ENCODE measurements at places on chromosomes 12 and 14.
A peak's percentile ranks its signal among the peaks of the same experiment; 100 is the strongest.

DNA sequence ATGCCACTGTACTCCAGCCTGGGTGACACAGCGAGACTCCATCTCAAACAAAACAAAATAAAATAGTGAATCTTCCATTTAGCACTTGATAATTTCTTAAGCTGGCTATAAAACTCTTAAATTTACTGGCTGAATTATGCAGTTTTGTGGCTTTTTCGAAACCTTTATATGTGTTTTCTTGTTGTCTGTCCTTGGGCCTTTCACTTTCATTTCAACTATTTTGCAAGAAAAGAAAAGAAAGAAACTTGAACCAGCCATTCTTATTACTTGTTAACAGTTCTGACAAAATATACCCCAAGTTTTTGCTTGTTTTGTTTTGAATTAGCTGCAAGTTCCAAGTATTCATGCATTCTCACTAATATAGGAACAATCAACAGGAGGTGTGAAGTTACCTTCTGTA, 42.8 kb downstream of the PRICKLE1 start:
- no peak for DNase-seq

DNA sequence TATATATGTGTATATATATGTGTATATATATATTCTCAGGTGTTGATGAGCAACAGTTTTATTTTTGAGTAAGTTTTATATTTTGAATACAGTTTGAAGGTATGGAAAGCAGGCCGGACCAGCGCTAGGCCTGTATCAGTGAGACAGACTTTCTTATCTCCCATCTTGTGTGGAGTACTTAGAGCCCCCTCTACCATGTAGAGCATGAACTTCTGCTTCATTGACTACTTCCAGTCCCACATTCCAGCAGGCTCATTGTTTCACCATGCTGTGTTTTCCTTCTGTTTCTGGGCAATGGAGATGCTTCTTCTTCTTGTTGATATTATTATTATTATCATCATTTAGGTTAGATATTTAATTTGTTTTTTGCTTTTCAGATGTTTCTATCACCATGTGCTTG, 76.4 kb downstream of the SLC16A7 start:
- no peak for DNase-seq

DNA sequence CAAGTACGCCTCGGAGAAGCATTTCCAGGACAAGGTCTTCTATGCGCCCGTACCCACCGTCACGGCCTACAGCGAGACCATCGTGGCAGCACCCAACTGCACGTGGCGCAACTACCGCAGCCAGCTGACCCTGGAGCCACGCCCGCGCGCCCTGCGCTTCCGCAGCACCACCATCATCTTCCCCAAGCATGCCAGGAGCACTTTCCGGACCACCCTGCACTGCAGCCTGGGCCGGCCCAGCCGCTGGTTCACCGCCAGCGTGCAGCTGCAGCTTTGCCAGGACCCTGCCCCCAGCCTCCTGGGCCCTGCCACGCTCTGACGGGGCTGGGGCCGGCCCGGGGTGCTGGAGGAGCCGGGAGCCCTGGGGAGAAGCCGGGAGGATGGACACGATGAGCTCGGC, 19.3 kb downstream of the RFLNA start:
- no peak for DNase-seq

- no peak for DNase-seq
Measured at GRCh38 chr12:43362910-43363694, 188.9 kb downstream of the ADAMTS20 start.

DNA sequence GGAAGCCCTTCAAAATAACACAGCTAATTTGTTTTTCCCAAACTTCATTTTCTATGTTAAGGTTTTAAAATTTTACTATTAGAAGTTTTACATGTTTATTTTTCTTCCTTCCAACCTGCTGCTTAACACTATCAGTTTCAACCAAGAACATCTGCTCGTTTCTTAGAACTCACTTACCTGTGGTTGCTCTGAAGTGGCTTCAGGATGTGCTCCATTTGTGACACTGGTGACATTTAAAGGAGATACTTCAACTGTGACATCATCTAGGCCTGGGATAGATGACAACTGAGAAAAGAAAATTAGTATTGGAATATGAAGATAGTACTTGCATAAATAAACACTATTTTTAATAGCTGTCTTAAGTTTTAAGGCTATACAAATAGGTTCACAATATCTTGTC, 17.9 kb downstream of the WASHC3 start:
- no peak for DNase-seq

DNA sequence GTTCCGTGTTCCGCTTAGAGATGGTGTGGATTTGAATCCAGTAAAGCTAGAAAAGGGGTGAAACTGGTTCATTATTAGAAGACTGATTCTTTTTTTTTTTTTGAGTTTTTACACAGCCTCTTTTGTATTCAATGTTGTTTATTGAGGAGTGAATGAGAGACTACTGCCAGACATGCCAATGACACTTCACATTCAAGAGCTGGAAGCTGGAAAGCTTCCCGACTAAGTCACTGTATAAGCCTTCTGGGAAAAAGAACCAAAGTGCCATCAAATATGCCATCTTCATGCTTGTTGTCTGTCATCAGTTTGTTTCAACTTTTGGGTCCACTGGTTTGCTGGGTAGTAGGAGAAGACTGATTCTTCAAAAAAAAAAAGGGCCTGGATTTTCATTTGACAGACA, 164.8 kb downstream of the ATP23 start:
- no peak for DNase-seq

DNA sequence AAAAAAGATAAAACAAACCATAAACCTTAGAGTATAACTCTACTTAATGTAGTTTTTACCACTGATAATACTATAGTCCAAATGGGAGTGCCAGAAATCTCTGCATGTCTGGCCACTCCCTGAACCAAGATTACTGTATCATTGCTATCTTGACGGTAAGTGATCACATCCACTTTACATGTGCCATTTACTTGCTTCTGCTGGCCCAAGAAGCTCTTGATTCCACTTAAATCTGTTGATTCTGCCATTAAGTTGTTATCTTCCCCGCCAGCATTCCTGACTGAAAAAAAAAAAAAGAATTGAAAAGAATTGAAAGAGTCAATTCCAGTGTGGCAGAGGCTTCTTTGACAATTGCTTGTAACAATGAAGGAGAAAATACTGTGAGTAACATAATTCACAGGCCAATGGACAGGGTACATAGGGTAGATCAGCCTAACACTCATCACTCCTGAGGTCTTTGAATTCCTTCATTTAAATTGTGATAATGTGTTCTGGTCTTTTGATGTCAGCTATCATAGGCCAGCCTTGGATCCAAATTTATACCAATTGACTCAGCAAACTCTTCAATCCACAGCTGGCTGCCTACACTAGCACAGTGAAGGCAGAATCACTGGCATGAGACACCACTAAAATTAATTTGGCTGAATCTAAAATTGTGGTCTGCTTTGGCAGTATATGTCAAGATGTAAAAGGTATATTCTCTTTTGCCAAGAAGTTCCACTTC, 665.2 kb upstream of the FLRT2 start:
- DNase-seq: no peak

DNA sequence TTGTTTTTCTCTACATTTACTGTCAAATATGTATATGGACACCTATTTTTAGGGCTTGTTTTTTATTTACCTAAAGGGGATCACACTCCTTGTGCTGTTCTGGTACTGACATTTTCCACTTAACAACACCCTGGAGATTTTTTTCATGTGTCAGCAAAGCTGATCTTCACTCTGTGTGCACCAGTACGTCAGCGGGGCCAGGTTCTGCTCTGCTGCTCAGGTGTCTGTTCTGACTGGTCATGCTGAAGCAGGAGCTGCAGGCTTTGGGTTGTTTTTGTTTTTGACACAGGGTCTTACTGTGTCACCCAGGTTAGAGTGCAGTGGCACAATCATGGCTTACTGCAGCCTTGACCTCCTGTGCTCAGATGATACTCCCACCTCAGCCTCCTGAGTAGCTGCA, 81.9 kb upstream of the CCND2 start:
- no peak for DNase-seq

GRCh38 chr14:50037240-50037639, 79.1 kb downstream of the VCPKMT start:
- no peak for DNase-seq

GRCh38 chr12:9961106-9961505, 10.1 kb upstream of the CLEC12A start:
- no peak for DNase-seq

GRCh38 chr12:1929985-1930802, 11.7 kb upstream of the CACNA2D4 start:
- DNase-seq: peak; percentile 47

DNA sequence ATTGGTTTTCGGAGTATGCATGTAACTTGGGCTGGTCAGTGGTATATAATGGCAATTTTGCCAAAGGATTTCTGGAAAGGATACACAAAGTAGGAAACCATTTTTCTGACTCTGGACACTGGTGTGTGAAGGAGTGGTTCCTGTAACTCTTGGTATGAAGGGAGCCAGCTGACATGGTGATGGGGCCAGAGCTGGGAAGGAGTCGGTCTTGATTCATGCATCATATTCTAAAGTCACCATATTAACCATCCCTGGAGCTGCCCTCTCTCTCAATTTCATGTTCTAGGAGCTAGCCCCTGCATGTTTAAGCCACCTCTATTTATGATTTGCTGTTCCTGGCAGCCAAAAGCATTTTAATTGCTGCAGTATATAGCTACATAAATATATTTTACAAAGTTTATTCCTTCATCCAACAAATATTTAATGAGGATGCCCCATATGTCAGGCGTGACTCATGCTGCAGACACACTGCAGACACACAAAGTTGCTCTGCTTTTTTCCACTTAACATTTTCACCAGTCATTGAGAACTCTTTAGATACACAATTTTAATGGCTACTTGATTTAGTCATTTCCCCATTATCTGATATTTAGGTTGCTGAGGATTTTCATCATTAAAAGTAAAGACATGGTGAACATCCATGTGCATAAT, 78.7 kb upstream of the PSMC1 start:
- no peak for DNase-seq

DNA sequence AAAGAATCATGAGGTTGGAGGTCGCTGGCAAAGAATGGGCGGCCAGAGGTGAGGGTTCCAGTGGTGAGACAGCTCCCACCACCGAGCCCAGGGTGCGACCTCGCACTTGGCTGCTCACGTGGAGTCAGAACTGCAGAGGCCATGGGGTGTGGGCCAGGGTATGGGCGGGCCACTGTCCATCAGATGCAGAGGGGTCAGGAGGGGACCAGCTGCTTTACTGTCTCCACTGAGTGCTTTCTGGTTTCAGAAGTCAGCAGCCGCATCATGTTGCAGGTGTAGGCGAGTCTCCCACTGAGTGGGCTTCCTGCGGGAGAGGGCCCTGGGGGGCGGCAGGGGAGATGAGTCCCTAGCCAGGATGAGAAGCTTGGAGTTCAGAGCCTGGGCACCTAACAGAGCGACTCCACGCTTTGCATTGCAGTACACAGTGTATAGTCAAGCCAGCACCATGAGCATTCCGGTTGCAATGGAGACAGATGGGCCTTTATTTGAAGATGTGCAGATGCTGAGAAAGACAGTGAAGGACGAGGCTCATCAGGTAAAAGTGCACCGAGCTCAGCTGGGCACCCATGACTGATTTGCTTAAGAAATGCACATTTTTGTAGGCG, 46.9 kb upstream of the DYNC1H1 start:
- DNase-seq: no peak

- DNase-seq: no peak
Measured at GRCh38 chr14:68569970-68570409, 222.9 kb downstream of the ZFP36L1 start.

DNA sequence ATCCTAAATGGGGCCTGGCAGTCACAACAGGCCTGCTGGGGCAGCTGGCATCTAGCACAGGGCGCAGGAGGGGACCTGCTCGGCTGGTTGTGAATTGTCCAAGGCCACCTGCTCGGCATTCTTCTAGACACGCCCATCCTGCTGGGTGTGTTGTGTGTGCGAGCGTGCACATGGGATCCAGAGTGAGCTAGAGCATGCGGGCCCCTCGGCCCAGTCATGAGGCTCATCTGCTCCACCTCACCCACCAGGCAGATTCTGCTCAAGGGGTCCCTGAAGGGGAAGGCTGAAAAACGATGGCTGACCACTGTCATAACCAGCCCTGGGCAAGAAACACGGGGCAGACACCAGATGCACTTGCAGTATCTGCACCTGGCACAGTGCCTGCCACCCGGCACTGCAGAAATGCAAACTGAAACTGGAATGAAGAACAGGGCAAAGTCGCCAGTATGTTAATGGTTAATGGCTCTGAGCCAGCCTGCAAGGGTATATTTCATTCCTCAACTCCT, 31.8 kb downstream of the MAX start:
- DNase-seq: no peak

DNA sequence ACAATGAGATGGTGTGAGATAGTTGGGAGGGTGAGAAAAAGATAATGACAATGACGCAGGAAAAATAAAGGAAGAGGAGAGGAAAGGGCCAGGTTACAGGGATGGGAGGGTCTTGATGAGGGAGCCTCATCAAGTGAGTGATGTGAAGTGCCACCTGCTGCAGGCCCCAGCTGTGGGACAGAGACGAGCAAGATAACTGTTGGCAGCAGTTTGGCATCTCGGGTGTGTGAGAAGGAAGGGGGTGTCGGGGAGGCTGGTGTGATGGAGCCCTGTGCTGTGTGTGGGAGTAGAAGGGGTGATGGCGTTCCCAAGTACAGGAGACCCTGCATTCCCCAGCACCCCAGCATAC, 11.4 kb upstream of the TAC3 start:
- DNase-seq: no peak

DNA sequence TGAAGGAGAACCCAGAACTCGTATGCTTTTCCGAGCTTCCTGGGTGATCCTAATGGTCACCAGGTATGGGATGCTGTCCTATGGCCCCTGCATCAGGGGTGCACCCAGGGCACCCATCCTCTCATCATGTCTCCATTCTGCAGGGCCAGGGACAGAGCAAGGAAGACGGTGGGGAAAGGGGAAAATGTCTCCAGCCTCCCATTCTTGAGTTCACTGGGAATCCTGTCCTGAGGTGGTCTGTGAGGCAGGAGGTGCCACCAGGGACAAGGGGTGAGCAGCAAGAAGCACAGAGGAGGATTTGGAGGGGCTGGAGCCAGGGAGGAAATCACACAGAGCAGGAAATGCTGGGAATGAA, 14.9 kb upstream of the SLC6A12 start:
- DNase-seq: peak; percentile 38

DNA sequence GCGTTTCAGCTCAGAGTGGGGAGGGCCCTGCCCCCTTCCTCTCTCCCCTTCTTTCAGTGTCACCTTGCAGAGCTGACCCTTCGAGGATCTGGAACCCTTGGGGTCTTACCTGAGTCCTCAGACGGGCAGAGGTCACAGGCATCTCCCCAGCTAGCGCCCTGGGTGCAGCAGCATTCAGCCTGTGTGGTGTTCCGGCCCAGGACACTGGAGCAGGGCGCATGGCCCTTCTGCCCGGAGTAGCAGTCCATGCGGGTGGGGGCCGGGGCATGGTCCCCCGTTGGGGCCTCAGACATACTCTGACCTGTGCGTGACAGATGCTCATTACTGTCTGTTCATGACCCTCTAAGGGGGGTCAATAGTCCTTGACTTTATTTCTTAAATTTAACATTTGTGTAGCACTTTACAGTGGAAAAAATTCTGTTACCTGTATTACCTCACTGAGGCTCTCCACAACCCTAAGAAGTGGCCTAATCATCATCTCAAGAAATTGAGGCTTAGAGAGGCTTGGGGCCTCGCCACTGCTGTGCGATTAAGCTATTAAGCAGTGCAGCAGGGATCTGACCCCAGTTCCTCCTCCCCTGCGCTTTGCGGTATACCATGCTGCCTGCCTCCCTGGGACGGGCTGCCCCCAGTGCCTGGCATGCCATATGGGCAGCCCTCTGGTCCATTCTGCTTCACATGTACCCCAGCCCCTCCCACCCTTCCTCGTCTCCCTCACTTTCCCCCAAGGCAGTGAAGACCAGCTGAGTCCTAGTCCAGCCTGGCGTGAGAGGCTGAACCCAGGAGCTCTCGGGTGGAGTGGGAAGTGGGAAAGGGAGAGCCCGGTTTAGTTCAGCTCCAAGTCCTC, 11.5 kb downstream of the ISCA2 start:
- DNase-seq: no peak

- DNase-seq: no peak
Measured at GRCh38 chr12:124098887-124099286, 125.9 kb downstream of the ZNF664 start.

All from ecto neural progenitor cell (in vitro differentiated cells).